ENCODE measurements at places on chromosomes 12 and 14. TPM values are rescaled to one million over a fixed set of nuclear protein-coding genes. Genes with fewer than 3 reads are reported as not detected.

The TRIM9 gene
- not detected for polyA plus RNA-seq

The SMOC1 gene
- polyA plus RNA-seq: not detected

The SLC38A4 gene
- not detected for polyA plus RNA-seq

The ACOT6 gene
- polyA plus RNA-seq: not detected

The FLRT2 gene
- not detected for polyA plus RNA-seq

The RDH11 gene
- polyA plus RNA-seq: 82.9 TPM

The LTBR gene
- not detected for polyA plus RNA-seq

The ACSS3 gene
- polyA plus RNA-seq: not detected

The RAPGEF3 gene
- 0.14 TPM for polyA plus RNA-seq

The SRRM4 gene
- polyA plus RNA-seq: not detected

The DCAF11 gene
- 79.7 TPM for polyA plus RNA-seq

The GABARAPL1 gene
- 19.4 TPM for polyA plus RNA-seq

The TRPV4 gene
- polyA plus RNA-seq: not detected

The ZNF10 gene
- polyA plus RNA-seq: 13.4 TPM

DNA sequence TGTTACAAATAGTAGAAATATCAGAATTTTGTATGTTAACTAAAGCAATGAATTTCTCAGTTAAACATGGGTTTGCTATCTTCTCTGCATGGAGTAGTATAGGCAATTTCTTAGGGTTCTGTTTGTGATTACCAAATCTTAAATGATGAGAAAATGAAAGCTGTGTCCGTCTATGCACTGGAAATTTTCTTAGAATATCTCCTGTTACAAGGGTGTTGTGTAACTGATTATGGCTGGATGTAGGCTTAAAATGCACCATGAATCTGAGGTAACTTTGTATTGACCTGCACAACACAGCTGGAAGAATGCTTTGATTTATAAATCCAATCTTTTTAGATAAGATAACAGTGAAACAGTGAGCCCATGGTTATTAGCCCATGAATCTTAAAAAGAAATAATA lies 17.8 kb downstream of the TRIP11 start:
- no peak for DNase-seq

DNA sequence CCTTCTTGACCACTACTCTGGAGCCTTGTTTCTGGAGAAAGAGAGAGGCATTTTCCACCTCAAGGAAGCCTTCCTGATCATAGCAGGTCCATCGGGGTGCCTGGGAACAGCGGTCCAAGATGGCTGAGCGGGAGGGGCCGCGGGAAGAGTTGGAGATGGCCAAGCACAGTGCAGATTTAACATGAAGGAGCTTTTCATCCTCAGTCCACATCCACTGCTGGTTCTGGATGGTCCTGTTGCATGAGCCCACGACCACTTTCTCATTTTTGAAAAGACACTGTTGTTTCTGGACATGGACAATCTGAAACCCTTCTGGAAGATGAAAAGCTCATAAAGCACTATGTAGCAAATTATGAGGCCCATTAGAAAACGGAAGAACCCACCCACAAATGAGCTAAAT lies 1.5 kb downstream of the PTPRB start:
- DNase-seq: no peak

DNA sequence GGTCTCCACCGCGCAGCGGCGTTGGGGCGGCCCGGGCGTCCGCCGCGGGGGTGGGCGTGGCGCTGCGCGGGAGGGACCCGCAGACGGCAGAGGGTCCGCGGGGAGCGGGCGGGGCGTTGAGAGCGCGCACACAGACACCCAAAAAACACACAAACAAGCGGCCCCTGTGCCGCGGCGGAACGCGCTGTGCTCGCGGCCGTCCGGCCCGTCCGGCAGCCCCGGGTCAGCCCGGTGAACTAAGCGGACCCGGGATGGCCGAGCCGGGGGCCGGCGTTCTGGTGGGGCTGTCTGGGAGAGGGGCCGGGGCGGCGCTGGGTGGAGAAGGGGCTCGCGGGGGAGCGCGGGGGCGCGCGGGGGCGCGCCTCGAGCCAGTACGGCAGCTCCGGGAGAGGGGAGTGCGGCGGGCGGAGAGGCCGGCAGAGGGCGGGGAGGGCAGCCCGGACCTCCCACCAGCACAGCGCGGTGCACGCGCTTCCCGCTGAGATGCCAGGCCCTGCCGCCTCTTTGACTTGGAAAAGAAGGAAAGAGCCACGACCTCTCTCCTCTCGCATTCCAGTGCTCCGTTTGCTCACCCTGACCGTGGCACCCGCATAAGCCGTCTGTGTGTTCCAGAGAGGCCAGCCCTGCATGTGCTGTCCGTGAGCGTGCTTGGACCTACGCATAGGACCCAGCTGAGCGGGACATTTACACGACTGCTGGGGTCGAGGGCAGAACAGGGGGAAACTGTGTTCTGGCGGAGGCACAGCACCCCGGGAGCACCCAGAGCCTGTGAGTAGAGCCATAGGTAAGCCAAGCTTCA lies 10.3 kb downstream of the SLC6A12 start:
- DNase-seq: no peak

GRCh38 chr12:54629925-54630324 lies 4.8 kb downstream of the LACRT start:
- no peak for DNase-seq

DNA sequence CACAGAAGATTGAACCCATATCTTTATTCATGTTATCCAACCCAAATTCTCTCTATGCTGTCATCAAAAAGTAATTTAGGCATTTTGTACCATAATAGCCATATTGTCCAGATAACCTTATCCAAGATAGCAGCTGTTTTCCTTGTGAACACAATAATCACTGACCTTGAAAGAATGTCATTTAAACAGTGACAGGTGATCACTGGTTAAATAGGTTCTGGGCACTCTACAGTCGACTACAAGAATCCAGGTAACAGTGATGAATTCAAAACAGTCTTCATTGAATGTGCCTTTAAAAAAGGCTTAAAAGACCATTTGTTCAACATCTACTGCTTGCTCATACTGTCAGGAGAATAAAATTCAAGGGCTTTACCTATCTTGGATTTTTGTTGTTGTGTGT lies 4.6 kb upstream of the SPX start:
- DNase-seq: no peak

- DNase-seq: no peak
Observed at GRCh38 chr14:88296351-88296750, 26.7 kb downstream of the KCNK10 start.

GRCh38 chr14:105503296-105503640 lies 12.2 kb downstream of the TEDC1 start:
- DNase-seq: no peak

DNA sequence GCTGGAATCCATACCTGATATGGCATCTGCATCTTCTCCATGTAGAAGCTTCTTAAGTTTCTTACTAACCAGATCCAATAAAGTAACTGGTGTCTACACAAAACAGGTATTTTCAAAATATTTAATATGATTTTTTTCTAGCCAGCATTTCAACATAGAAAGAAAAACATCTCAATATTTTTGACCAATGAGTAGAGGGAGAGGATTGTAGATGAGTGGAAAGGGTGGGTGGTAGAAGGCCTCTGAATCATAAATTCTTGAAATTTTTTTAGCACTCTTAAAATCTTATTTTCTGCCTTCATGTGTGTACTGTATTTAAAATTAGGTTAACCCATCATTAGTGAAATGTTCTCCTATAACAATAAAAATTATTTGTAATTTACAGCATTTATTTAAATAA lies 18.0 kb downstream of the DEPDC4 start:
- no peak for DNase-seq

DNA sequence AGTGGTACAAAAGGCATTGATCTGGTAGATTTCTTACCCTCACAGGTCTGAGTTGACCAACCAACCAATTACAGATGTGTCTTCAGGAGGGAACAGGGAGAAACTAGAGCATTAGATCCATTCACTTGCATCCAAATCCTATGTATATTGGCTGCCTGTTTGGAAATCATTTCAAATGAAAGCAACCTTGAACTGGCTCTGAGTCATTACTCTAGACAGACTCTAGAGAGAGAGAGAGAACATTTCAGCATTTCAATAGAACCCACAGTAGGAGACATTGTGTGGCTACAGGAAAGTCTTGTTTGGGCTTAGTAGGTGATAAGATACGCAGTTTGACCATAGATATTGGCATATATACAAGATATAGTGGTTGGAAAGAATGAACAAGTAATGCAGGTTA lies 114.5 kb downstream of the PTPRR start:
- DNase-seq: no peak

GRCh38 chr12:72282721-72283120 lies 10.6 kb downstream of the TRHDE start:
- DNase-seq: no peak

DNA sequence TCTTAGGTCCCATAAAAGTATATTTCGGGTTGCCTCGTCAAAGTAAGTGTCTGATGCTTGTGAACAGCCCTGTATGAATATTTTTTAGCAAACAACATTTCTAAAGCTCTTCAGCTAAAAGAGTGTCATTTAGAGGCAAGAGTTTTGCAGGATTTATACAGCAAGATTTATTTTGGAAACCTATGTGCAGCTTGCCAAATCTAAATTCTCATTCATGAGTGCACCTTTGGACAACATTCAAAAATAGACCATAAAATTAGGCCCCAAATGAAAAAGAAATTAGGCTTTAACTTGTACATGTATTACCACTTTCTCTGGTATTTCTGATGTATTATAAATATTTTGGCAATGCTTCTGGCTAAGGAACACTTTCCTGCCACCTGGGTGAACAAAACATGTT lies 224.4 kb upstream of the PDZRN4 start:
- no peak for DNase-seq

DNA sequence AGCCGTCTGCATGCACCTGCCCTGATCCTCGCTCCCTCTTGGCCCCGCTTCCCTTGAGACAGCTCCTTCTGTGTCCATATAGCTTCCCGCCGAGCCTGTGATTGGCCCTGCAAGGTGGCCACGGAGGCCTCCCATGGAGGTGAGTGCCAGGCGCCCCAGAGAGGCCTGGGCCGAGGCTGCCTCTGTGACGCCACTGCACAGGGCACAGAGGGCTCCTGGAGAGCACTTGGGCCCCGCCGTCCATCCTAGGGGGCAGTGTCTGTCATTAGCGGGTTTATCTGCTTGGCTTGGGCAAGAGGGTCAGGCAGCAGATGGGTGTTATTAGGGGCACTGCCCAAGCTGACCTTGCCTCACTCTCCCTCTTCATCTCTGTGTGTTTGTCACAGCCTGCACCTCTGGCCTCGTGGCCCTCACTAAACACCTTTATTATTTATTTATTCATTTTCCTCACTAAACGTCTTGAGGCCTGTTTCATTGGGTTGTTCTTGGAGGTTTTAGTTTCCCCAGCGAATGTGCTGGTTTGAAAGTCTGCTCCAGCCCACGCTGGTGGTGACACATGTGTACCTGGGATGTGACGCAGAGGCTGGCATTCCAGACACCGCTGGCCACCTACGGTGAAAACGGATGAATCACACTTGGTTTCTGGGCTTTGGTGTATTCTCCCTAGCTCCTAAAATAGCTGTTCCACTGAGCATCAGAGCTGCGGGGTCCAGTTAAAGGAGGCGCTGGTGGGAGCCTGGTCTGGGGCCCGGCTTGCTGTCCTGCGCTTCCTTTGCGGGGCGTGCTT lies 5.9 kb downstream of the ZFYVE21 start:
- DNase-seq: no peak

- no peak for DNase-seq
Observed at GRCh38 chr14:104893435-104894207, 28.6 kb downstream of the CEP170B start.

DNA sequence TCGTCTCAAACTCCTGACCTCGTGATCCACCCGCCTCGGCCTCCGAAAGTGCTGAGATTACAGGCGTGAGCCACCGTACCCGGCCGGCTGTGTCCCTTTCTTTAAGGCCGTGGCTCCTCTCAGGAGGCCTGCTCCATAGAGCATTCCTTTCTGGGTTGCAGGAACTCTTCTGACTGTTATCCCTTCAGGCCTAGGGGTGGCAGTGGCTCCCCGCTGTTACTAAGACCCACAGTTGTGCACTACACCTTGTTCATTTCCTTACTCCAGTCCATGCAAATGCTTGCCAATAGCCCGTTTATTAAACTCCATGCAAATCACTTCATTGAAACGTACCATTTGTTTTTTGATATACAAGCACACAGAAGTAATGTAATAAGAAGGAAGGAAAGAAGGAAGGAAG lies 234.7 kb downstream of the BCAT1 start:
- DNase-seq: no peak

GRCh38 chr12:2735432-2735831 lies 59.3 kb upstream of the FKBP4 start:
- no peak for DNase-seq

- no peak for DNase-seq
Observed at GRCh38 chr14:33788161-33788560, 162.7 kb downstream of the EGLN3 start.

All from CD4-positive, CD25-positive, alpha-beta regulatory T cell (primary cell).